ENCODE measurements at places on chromosomes 3 and 15. TPM values are rescaled to one million over a fixed set of nuclear protein-coding genes. Genes with fewer than 3 reads are reported as not detected.
A peak's percentile ranks its signal among the peaks of the same experiment; 100 is the strongest.

CNTN6 gene
- total RNA-seq = 23.2 TPM

DNA sequence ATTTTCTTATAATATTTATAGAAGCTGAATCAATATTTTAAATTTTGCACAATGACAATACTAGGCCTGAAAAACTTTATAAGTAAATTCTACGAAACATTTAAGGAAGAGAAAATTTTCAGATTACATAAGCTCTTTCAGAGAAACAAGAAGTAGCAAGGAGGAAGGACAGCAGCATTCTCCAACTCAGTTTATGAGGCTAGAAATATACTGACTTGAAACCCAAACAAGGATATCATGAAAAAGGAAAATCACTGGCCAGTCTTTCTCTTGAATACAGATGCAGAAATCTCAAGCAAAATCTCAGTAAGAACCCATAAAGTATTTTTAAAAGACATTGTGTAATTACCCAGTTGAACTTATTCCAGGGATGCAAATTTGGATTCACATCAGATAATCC lies 121.3 kb downstream of the STAC start:
- no peaks in the 10 kb centered on the region for H3K27me3 ChIP-seq
- DNase-seq = no peak
- H3K27ac ChIP-seq = no peak overlapping the region
- H3K4me1 ChIP-seq = no peaks in the 10 kb centered on the region

IL17RE gene
- 3.9 TPM for total RNA-seq

DNA sequence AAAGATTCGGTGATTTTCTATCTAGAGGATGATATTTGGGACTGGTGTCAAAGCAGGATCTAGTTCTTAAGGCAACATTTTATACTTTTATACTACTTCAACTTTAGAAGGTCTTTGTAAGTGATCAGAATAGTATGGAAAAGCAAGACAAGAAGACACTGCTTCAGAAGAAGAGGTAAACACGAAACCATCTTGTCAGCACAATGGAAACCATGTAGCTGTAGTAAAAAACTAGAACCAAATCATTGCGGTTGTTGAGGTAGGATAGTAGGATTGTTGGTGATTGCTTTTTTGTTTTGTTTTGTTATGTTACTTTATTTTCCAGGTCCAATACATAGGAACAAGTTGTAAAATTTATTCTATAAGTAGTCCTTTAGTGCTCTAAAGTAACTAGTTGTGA lies 40.0 kb downstream of the SEMA6D start:
- peak overlapping the region; percentile 3 for H3K4me3 ChIP-seq
- H3K4me1 ChIP-seq = peaks cover 57% of the 10 kb centered on the region
- peaks cover 9% of the 10 kb centered on the region for H3K27me3 ChIP-seq
- peaks cover 44% of the 10 kb centered on the region for H3K36me3 ChIP-seq
- H3K27ac ChIP-seq = no peak overlapping the region
- DNase-seq = no peak

- DNase-seq = no peak
- no peak overlapping the region for H3K27ac ChIP-seq
- H3K4me1 ChIP-seq = peaks cover 33% of the 10 kb centered on the region
- H3K4me3 ChIP-seq = no peak overlapping the region
- no peaks in the 10 kb centered on the region for H3K36me3 ChIP-seq
These were observed 3.9 kb upstream of the FSIP1 start for GRCh38 chr15:39786447-39787056.

SPATA12 gene
- total RNA-seq = not detected

DNA sequence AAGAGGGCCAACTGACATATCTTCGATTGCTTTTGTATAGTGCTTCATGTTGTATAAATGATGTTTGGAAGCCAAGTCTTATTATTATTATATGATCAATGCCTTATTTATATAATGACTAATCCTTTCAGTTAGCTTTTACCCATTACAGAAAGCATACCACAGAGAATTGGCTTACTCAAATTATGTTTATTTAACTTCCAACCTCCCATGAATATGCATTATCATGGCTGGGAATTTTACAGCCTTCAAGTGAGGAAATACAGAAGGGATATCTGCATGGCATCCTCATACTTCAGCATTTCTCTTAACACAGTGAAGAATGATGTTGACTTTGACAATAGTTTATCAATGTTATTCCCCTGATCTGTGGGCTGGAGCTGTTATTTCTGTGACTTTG lies 225.9 kb upstream of the GAP43 start:
- H3K27ac ChIP-seq = no peak overlapping the region
- no peaks in the 10 kb centered on the region for H3K36me3 ChIP-seq
- peaks cover 29% of the 10 kb centered on the region for H3K4me1 ChIP-seq
- no peak overlapping the region for H3K4me3 ChIP-seq
- DNase-seq = no peak
- H3K27me3 ChIP-seq = no peaks in the 10 kb centered on the region

DNA sequence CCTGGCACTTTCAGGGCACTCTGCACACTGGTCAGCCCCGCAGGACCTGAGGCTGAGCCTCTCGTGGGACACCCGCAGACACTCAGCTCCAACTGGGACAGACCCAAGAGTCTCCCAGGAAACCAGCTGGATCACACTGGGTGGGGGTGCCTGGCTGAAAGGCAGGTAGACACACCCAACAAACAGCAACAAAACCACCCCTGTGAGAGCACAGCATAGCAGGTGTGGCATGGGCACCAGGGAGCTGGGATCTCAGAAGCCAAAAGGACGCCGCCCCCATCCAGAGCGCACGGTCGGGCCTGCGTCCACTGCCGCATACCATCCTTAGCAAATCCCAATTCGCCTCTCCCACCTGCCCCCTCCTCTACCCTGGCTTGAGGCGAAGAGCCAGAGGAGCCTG lies 154.2 kb upstream of the LINGO1 start:
- H3K27me3 ChIP-seq = peaks cover 6% of the 10 kb centered on the region
- no peak for DNase-seq
- H3K27ac ChIP-seq = no peak overlapping the region
- no peak overlapping the region for H3K4me3 ChIP-seq
- no peaks in the 10 kb centered on the region for H3K36me3 ChIP-seq

ITIH4 gene
- 8.0 TPM for total RNA-seq

GRCh38 chr15:38074029-38074428 lies 139.6 kb downstream of the TMCO5A start:
- peaks cover 6% of the 10 kb centered on the region for H3K27me3 ChIP-seq
- H3K4me3 ChIP-seq = no peak overlapping the region
- H3K4me1 ChIP-seq = peaks cover 12% of the 10 kb centered on the region
- no peak for DNase-seq
- H3K36me3 ChIP-seq = no peaks in the 10 kb centered on the region

GRCh38 chr15:100328796-100329195 lies 13.0 kb downstream of the ADAMTS17 start:
- H3K27me3 ChIP-seq = peaks cover 5% of the 10 kb centered on the region
- H3K4me1 ChIP-seq = no peaks in the 10 kb centered on the region
- no peak for DNase-seq
- no peak overlapping the region for H3K4me3 ChIP-seq
- no peaks in the 10 kb centered on the region for H3K36me3 ChIP-seq

DNA sequence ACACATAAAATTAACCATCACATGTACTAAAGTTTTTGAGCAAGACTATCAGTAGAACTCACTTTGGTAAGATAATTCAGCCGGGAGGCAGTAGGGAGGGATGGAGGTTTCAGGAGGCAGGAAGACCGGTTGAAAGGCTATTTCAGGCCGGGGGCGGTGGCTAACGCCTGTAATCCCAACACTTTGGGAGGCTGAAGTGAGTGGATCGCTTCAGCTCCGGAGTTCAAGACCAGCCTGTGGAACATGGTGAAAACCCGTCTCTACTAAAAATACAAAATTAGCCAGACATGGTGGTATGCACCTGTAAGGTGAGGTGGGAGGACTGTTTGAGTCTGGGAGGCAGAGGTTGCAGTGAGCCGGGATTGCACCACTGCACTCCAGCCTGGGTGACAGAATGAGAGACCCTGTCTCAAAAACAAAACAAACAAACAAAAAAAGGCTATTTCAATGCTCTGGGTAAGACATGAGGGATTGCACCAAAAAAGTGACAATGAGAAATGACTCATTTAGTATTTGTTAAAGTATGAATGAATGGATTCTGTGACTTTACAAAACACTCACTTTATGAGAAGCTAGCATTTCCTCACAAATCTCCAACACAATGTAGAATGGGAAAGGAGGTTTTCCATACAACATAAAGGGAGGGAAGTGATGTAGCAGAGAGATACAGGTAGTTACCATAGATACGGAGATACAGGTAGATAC lies 43.9 kb downstream of the SH3BP5 start:
- no peak overlapping the region for H3K4me3 ChIP-seq
- H3K4me1 ChIP-seq = peaks cover 20% of the 10 kb centered on the region
- DNase-seq = no peak
- H3K27me3 ChIP-seq = peaks cover 4% of the 10 kb centered on the region

GRCh38 chr3:53593611-53594010 lies 99.2 kb downstream of the CACNA1D start:
- no peak overlapping the region for H3K27ac ChIP-seq
- H3K4me3 ChIP-seq = no peak overlapping the region
- peaks cover 13% of the 10 kb centered on the region for H3K4me1 ChIP-seq

Data from glutamatergic neuron (in vitro differentiated cells).